ENCODE measurements at places on chromosomes 6 and 20.

- no peak for DNase-seq
These were observed 221.4 kb downstream of the PLCB1 start for GRCh38 chr20:8353512-8353911.

DNA sequence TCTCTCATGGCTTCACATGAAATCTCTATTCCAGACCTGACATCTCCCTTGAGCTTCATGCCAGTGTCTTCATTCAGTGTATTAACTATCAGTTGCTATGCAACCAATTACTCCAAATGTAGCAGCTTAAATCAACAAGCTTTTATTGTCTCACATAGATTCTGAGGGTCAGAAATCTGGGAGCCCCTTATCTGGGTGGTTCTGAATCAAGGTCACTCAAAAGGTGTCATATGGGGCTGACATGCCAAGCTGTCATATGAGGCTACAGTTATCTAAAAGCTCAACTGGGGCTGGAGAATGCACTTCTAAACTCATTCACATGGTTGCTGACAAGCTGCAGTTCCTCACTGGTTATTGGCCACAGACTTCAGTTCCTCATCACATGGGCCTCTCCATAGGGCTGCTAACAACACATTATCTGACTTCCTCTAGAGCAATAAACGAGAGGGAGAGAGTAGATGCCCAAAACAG lies 7.3 kb upstream of the CGA start:
- no peak for DNase-seq

GRCh38 chr6:91653076-91653723 lies 1066.3 kb upstream of the MAP3K7 start:
- DNase-seq, result no peak

DNA sequence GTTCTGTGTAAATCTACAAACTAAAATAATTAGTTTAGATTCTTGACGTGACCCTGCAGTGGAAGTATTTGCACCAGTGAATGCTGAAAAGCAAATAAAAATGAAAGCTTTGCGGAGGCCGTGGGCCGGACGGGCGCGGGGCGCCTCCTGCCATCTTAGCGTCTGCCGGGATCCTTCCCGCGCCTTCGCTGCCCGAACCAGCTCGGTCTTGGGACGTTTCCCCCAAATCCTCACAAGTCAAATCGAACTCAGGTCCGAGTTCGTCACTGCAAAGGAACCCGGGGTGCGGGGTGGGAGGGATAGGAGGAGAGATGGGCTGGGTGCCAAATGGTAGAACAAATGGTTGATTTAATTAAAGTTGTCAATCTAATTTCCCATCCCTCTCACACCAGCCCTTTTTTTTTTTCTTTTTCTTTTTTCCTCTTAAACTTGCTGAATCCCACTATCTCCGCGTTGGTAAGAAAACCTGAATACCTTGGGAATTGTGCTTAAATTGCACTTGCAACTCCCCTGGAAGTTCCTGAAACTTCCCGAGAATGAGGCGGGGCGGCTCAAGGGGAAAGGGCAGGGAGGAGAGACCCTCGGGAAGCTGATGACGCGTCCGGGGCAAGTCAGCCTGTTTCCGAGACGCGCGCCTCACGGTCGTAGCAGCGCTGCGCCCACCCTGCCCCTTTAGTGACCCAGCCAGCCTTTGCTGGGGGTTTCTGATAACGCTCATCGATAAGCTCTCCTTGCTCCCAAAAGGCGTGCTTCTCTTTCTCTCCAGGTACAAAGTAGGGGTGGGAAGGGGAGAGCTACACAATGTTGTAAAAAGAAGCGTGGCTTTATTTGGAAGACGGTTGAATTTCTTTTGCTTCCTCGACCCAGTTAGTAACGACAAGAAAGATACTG lies 1.8 kb downstream of the GJA1 start:
- DNase-seq, result no peak

GRCh38 chr20:19812056-19812455 lies 54.0 kb downstream of the RIN2 start:
- DNase-seq, result no peak

DNA sequence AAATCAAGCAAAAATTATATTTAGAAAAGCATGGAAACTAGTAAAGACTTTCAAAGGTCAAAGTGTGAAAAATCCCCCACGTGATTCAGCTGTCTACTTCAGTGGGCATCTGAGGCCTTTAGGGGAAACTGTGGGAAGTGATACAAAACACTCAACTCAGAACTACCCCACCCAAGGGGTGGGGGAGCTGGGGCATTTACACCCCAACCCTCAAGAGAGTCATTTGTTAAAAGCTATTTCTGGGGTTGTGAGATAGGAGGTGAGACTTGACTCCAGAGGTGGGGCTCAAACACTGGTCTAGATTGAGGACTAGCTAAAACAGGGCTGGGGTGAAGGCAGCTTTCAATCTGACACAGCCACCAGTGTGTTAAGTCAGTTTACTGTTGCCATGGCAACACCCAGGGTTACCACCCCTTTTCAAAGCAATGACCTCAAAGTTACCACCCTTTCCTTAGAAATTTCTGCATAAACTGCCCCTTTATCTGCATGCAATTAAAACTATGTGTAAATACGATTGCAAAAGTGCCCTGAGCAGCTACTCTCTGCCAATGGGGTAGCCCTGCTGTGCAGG lies 9.9 kb upstream of the GTSF1L start:
- no peak for DNase-seq

DNA sequence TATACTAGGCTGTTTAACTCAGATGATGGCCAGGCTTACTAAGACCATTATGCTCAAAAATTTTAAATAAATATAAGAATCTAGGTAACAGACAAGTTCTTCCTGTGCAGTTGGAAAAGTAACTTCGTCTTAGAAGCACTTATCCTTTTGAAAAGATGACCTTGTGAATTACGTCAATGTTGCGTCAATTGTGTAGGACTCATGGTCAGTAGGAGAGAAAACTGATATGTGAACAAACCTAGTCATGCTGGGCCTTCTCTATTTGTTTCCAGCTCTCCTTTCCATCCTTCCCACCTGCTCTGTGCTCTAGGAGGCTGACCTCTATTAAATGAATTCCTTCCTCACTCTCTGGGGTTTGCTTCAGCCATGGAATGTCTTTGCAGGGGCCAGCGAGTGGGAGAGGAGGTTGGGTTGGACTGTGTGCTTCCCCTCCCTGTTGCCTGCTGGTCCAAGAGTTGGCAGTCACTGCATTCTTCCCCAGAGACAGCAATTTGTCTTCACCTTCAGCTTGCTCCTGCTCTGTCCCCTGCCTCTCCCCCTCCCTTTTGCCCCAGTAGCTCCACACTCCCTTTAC lies 128.0 kb upstream of the TNFAIP3 start:
- DNase-seq, result no peak

GRCh38 chr6:37893257-37893656 lies 73.7 kb downstream of the ZFAND3 start:
- no peak for DNase-seq

Data from stimulated activated CD8-positive, alpha-beta memory T cell treated with anti-CD3 and anti-CD28 coated beads, Interleukin-12 subunit alpha, Interleukin-12 subunit beta, amount 100 ng/mL, for 4 hours (primary cell).